ENCODE measurements at places on chromosomes 4 and X.

GRCh38 chr4:38577462-38577861 is 86.5 kb upstream of the KLF3 start:
- DNase-seq: no peak

GRCh38 chr4:79163981-79164490 is 161.8 kb downstream of the NAA11 start:
- no peak for DNase-seq

GRCh38 chr4:147528054-147528453 is 47.2 kb downstream of the EDNRA start:
- DNase-seq: no peak

DNA sequence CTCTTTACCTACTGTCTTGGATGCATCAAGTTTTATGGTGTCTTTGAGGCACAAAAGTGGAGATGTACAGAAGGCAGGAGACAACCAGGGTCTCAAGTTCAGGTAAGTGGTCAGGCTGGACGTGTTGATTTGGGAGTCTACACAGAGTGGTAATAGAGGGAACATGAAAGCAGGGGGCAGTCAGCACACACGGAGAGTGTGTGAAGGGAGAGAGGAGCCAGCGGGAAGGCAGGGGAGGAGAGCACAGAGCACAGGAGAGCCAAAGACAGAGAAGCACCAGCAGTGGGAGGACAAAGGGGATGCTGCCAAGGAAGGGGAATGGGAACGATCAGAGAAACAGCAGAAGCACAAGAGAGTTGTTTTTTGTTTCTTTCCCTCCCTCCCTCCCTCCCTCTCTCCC is 32.9 kb downstream of the TMEM150C start:
- DNase-seq: no peak

- DNase-seq: no peak
Measured at GRCh38 chr4:74376888-74377483, 12.0 kb downstream of the EREG start.

- peak; percentile 84 for DNase-seq
Measured at GRCh38 chr4:183840311-183840710, 64.8 kb upstream of the STOX2 start.

GRCh38 chr4:108783665-108784463 is 21.0 kb upstream of the ETNPPL start:
- no peak for DNase-seq

DNA sequence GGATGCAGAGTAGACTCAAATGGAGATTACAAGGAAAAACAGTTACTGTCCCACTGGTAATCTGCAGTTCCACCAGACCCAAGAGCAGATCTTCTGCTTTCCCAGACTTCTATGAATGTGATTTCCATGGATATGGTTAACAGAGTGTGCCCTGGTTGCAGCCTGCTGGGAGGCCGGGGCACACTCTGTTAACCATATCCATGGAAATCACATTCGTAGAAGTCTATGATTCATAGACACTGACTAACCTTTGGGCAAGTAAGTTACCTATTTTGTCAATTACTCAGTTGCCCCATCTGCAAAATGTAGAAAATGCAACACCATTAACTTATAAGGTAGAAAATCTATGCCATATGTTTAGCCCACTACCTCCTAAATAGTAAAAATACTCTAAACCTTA is 443.1 kb upstream of the PITX2 start:
- no peak for DNase-seq

DNA sequence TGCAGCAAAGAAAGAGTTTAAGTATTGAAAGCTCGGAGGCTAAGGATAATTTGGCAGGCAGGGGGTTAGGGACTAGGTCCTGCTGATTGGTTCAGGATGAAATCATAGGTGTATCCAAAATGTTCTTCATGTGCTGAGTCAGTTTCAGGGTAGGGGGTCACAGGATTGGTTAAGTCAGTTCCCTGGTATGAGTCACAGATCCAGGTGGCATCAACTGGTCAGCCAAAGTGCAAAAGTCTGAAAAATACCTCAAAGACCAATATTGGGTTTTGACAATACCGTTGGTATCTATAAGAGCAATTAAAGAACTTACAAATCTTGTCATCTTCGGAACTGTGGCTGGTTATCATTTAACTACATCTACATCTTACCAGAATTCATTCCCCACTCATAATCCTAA is 25.6 kb upstream of the PRDM8 start:
- no peak for DNase-seq

DNA sequence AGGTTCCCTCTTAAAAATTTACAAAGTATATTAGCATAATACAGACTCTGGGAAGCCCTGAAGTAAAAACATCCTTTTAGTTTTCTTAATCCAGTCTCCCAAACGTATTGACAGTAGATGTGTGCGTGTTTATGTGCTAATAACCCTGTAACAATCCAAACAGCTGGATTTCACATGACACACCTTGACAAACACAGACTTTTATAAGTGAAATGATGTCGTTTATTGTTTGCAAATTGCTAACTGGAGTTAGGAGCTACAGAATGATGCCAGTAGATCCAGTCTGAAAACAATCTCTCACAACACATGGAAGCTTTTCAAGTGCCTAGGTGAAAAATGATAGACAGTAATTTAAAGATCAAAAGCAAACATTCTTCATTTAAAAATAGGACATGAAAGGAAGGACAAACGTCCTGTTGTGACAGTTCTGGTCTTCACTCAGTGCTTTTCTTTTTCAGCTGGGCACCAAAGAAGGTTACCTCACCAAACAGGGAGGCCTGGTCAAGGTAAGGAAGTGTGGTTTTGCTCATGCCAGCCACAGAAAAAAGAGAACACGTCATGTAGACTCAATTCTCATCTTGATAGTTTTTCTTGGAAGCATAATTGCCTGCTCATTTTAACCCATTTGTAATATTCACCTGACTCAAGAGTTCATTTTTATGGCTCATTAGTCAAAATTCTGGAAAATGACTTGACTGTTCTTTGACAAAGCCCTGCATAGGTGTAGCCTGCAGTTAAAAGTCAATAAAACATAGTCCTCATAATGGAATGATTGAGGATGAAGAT is 32.9 kb downstream of the LAMTOR3 start:
- no peak for DNase-seq

DNA sequence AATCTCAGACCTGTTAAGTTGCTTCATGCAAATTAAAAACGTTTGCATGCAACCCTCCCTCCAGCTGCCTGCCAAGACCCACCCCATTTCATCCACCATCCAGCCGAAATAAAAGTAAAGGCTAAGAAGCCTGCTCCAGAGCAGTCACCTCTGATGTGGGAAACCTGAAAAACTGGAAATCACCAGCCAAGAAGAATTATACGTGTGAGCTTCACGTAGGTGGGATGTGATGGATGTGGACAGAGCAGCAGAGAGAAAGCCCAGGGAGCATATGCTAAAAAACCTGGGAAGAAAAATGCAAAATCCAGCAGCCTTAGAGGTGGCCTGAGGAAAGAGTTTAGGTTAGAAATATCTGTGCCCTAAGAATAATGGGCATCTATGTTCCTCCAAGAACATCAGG is 160.6 kb upstream of the STS start:
- DNase-seq: no peak

DNA sequence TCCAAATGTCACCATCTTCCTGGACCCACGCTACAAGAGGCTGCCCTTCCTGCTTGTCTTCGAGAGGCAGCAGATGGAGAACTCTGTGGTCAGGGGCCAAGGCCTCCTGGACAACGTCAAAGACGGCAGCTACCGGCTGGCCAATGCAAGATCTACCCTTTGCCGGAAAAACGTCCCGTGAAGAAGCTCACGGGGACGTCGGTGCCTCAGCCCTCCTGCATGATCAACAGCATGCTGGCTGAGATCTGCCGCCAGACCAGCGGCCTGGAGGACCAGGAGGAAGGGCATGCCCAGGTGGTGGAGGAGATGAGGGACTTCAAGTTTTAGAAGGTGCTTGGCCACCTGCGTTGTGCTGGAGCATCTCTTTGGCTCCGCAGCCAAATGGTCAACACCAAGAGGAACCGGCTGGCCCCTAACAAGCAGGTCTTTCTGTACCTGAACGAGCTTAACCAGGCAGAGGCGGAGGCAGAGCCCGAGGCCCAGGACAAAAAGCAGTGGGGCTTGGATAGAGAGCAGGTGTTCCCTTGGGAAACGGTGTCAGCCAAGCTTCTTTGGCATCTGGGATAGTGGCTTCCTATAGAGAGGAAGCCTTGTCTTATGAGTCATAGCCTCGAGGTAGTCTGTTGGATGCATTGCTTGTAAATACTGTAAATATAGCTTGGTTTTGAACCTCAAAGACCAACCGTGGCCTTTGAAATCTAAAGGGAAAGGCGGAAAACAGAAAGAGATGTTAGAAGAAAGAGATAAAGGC is 94.8 kb upstream of the ELOVL6 start:
- DNase-seq: no peak

GRCh38 chr4:157795495-157795894 is 377.3 kb downstream of the GASK1B start:
- no peak for DNase-seq

DNA sequence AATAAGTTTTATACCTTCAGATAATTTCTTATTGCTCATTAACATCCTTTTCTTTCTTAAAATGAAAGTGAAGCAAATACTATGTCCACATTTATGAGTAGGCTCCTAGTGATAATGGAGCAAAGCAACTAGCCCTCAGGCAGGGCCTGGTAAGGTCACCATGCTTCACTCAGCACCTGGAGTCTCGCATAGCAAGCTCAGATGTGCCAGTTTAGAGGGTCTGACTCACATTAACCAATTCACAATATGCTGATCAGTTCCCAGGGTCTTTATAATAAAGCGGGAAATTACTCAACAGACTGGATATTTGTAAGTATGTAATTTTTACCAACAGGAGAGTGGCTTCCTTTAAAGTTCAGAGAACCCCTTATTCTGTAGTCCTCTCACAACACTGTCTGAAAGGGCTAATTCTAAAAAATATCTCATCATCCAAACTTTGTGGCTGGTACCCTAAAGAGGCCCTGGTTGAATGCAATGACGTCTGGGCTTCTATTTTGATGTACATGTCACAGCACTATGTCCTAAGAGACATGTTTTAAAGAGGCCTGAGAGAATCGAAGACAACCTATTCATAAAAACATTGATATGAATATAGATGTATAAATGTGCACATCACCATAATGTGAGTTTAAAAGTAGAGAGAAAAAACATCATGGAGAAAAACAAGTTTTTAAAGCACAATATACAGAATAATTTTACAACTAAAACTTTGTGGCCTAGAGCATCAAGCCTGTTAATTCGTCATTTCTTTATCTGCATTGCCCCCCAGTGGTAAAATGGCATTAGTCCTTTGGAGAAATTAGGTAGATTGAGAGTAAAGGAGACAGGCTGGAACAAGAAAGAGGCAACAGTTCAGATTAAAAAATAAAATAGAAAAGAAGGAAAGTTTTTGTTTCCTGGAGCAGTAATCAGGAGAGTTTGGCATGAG is 44.3 kb downstream of the IL21 start:
- DNase-seq: no peak

GRCh38 chr4:8690216-8691150 is 97.9 kb downstream of the CPZ start:
- DNase-seq: peak; percentile 49

- no peak for DNase-seq
Measured at GRCh38 chrX:24221872-24222271, 72.3 kb downstream of the ZFX start.

GRCh38 chrX:45771114-45771513 is 570.4 kb upstream of the DIPK2B start:
- no peak for DNase-seq

DNA sequence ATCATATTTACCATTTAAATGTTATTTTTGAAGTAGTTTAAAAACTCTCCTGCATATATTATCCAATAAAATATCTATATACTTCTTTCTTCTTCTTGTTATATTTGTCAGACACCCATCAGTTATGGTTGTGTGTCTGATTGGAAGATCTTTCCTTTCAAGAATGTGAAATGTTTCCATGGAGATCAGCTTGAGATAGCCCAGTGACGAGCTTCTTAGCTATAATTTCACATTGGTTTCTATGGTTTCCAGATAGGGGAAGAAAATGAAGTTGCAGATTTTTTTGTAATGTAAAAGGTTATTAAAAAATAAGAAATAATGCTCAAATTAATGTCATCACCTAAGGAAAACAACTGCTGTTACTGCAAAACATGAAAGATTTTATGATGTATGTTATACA is 189.0 kb downstream of the COX7B2 start:
- DNase-seq: no peak

DNA sequence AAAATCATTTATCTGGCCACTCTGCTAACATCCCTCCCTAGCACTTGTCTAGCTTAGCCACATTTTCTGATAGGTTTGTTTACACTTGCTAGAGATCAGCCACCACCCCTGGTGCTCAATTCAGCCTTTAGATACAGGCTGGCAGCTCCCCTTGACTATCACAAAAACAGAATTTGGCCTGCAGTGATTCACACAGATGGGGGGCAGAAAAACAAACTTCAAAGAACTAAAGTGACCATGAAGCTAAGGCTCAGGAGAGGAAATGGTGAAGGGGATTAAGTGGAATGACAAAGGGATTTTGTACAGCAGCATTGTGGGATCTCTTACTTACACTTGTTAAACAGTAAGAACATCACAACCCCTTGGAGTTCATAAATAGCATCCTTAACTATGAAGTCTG is 1718.0 kb upstream of the PCDH7 start:
- no peak for DNase-seq

GRCh38 chrX:117996408-117996807 is 120.2 kb downstream of the KLHL13 start:
- no peak for DNase-seq

DNA sequence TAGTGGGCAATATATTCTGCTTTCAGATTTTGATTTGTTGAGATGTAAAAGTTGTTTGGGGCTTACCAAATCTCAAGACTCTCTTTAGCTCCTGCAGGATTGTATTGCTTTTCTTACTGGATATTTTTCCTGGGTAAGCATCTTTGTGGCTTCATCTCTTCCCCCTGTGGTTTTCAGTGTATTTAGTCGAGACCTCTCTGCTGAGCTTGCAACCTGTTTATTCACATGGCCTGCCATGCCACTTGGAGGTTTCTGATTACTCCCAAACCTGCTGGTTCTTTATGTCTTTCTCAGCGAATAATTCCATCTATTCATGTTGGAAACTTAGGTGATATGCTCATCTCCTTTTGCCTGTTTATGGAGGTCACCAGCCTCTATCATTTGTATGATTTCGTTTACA is 10.9 kb downstream of the CCNG2 start:
- no peak for DNase-seq

GRCh38 chr4:141331534-141332358 is 111.1 kb downstream of the ZNF330 start:
- no peak for DNase-seq

DNA sequence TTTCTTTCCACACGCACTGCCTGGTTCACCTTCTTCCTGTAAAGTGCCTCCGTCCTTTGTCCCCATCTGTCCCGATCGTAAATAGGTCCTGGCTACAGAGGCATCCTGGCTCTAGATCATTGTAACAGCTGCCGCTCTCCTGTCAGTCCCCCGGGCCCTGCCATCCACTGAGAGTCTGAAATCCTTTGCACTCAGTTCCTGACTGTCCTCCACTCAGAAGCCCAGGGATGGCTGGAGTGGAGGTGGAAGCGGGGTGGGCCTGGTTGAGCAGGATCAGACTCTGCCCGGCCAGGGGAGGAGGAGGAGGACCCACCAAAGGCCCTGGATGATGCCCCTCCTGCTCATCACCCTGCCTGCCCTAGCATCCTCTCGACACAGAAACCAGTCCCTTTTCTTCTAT is 29.8 kb downstream of the PIGG start:
- DNase-seq: no peak

GRCh38 chrX:41288641-41289040 is 45.3 kb upstream of the DDX3X start:
- no peak for DNase-seq

Data from upper lobe of right lung (tissue), 1 donor.